Globus pallidus (tissue), 1 donor: ENCODE measurements at places on chromosomes 3 and 15.

DNA sequence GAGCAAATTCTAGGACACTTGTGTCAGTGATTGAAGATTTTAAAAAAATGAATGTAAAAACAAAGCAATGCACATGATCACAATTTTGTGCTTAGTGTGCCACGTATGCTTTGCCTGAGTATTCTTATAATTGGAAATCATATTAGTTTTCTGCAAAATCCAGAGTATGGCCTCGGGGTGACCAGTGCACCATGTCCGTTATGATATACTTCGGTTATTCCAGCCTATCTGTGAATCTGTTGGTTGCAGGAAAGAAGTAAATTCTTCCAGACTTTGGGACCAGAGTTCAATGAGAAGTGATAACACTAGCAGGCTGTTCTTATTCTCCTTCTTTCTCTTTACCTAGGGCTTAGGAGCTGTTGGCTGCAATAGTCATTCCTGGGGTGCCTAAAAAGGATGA is 152.0 kb upstream of the TMC3 start:
- DNase-seq: no peak

GRCh38 chr3:48140936-48141603 is 47.1 kb downstream of the CDC25A start:
- DNase-seq: no peak

- no peak for DNase-seq
Observed at GRCh38 chr3:5497497-5497896, 310.0 kb downstream of the EDEM1 start.

- DNase-seq: no peak
Observed at GRCh38 chr3:13045904-13046568, 27.2 kb downstream of the IQSEC1 start.

DNA sequence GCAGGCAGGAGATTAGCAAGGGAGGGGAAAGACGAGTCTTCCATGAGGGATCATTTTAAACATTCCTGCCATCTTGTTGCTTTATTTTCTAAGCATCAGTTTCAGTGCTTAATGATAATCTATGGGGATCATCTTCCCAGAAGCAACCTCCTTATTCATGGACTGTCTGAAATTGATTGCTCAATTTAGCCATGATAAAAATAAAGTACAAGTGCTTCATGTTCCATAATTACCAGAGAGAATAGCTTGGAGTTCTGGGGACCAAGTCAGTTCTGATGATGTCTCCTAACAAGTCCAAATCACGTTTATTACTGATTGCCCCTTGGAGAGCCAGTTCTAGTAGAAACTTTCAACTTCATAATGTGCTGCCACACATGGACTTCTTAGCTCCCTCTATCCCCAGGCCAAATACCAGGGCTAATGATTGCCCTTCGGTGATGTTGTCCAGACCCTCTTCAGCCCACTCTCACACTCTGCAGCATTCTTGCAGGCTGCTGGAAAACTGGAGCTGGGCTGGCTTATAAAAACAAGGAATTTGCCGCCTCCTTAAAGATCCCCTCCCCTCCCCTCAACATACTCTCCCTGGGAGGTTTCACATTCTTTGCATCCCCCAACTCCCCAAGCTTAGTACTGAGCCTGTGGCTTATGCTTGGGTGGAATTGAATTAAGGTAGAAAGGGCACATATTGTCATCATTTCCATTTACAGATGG is 222.1 kb upstream of the ADAMTS9 start:
- DNase-seq: no peak

DNA sequence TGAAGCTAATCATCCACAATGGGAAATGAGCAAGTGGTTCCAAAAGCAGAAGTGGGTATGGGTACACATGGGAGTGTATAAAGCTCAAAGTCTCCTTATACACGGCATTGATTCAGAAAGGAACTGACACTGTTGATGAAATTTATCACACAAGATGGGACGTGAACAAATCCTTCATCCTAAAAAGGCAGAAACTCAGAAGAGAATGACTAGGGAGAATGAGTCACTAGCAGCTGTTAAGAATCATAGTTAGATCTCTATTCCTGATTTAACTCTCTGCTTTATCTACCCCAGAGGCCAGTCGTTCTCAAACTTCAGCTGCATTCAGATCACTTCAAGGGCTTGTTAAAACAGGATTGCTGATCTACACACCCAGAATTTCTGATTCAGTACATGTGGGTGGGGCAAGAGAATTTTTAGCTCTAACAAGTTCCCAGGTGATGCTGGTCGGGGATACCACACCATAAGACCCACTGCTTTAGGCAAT is 97.7 kb upstream of the PHLDB2 start:
- DNase-seq: no peak

GRCh38 chr3:142787719-142788118 is 63.9 kb downstream of the TRPC1 start:
- DNase-seq: no peak

GRCh38 chr3:154184582-154184981 is 63.4 kb downstream of the ARHGEF26 start:
- no peak for DNase-seq

GRCh38 chr3:63207066-63207590 is 71.0 kb upstream of the SYNPR start:
- no peak for DNase-seq

DNA sequence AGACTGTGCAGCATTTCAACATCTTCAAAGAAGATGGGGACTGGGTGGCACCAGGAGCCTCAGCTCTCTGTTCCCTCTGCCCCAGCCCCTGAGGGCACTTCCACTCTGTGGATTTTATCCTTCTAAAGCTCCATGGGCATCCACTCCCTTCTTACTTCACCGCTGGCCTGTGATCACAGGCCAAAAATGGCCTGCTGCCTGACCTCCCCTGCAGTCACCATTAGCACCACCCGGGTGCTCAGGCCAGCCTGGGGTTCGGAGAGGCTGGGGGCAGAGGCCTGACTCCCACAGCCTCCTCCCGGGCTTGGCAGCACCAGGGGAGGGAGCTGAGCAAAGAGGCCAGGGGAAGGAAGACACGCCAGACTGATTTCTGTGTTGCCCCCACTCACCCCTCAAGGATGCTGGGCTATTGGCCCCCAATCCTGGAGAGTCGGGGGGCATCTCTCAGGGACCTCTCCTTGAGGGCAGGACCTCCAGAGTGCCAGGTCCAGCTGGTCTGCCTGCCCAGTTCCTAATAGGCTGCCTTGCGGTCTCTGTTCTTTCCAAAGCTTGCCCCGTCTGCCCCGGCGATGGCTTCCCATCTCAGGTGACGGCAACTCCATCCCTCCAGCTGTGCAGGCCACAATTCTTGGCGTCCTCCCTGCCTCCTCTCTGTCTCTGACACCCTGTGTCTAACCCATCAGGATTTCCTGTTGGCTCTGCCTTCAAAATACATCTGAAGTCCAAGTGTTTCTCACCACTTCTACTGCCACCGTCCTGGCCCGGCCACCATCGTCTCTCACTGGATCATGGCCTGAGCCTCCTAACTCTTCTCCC is 67.1 kb downstream of the EXOG start:
- no peak for DNase-seq

DNA sequence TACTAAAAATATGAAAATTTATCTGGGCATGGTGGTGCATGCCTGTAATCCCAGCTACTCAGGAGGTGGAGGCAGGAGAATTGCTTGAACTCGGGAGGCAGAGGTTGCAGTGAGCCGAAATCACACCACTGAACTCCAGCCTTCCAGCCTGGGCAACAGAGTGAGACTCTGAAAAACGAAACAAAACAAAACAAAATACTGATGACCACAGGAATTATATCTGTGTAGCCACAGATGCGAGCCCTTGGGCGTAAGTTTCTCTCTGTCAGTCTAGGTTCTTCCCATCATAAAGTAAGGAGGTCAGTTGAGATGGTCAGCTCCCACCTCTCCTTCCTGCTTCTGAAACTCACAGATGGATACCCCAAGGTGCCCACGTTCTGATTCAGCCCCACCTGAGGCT is 37.7 kb upstream of the CFAP161 start:
- DNase-seq: no peak

GRCh38 chr3:110568246-110568645 is 503.4 kb upstream of the NECTIN3 start:
- DNase-seq: no peak

DNA sequence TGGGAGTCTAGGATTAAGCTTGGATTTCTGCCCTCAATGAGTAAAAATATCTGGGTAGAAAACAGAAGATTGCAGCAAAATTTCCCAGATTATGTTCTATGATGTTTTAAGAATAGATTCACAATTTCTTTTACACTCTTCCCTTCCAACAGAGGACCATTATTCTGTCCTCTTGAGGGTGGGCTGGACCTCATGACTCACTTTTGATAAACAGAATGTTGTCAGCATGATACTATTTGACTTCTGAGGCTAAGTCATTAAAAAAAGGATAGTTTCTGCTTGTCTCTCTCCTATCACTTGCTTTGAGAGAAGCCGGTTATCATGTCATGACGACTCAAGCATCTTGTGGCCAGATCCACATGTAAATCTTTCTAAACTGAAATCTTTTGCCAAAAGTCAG is 396.2 kb upstream of the CDIN1 start:
- no peak for DNase-seq

DNA sequence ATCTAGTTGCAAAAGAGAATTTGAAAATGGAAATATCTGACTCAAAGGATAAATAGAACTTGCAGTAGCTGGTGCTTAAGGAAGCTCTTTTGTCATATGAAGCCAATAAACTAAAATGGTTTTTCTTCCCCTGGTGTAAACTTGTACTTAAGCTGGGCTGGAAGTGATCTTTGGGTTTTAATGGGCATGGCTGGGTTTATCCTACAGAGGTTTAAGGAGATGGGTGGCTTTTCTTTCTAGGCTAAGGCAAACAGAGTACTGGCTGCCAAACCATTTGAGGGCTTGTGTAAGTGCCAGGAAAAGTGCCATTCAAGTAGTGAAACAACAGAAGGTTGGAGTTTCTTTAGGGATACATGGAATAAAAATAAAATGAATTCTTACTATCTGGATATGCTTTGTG is 12.1 kb upstream of the UTS2B start:
- DNase-seq: no peak

- DNase-seq: peak; percentile 54
Observed at GRCh38 chr3:4977001-4977852, 2.0 kb upstream of the BHLHE40 start.

- no peak for DNase-seq
Observed at GRCh38 chr3:128610451-128611070, 40.1 kb downstream of the RPN1 start.

GRCh38 chr3:159831466-159831865 is 157.2 kb upstream of the IL12A start:
- no peak for DNase-seq

DNA sequence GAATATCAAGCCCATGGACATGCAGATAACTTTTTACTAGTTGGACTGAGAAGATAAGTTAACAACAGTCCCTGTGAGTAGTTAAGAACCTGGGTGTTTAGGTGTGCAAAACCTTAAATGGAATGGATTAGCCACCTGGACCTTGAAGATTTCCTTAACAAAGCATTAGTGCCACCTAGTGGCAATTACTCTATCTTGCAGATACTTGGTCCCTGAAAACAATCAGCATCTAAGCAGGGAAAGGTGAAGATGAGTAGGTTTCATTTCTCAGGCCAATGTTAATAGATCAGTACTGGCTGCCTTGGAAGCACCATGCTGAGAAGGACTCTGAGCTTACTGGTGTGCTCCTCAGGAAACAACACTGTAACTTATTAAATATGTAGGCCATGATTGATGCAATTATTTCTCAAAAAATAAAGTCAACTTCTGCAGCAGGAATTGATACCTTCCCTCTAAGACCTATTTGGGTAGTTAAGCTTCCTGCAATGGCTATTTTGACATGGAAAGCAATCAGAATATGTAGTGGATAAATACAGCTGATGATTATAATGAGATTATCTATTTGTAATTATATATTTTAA is 329.4 kb downstream of the TBC1D5 start:
- peak; percentile 51 for DNase-seq

- no peak for DNase-seq
Observed at GRCh38 chr3:116200956-116201690, 244.2 kb downstream of the LSAMP start.

GRCh38 chr3:20147361-20147760 is 38.6 kb downstream of the SGO1 start:
- no peak for DNase-seq

- no peak for DNase-seq
Observed at GRCh38 chr15:74381481-74381880, 14.0 kb upstream of the CYP11A1 start.

DNA sequence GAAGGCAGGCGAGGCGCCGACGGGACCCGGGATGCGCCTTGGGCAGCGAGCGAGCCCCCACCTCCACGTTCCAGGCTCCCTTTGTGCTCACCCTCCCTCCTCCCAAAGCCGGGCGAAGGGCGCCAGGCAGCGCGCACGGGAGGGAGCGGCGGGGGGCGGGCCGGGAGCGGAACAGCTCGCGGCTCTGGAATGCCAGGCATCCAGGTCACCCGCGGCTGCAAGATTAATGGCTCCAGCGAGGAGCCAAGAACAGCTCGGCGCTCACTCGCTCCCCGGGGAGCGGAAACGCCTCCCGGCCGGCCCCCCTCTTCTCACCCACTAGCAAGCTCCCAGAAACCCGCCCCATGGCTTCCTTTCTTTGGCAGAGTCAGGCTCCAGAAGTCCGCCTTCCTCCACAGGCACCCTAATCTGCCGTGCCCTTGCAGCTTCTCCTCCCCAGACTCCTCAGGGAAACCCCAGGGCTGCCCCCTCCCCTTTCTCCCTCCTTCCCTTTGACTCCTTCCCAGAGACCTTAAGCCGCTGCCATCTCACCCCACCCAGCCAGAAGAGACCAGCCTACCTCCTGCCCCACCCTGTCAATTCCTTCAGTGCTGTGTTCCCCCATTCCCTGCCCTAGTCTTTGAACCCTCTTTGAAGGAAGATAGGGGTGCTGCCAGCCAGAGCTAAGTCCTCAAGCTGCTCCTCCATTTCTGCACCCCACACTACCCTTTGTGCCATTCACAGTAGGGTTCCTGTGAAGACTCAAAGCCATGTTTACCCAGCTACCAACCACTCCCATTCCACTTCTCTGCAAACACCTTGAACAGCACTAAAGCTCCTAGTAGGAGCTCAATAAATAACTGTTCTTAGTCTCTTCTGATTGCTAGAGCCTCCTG is 9.9 kb downstream of the AMOTL2 start:
- DNase-seq: peak; percentile 89

- DNase-seq: no peak
Observed at GRCh38 chr3:100009276-100010086, 104.8 kb downstream of the FILIP1L start.

DNA sequence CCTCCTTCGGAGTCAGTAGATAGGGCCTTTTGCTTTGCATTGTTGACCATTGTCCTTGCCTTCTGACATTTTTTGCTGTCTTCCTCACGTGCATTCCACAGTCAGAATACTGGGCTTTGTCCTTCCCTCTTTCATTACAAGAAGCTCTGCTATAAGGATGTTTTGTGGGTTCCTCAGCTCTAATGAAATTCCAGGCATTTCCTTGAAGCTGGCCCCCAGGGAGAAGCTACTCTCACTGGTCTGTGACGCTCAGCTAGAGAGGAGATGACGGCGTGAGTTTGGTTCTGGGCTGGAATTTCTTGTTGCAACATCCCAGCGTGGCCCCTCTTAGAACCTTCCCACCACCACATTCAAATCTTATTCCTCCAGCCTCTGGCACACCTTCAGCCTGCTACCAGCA is 210.2 kb downstream of the TJP1 start:
- DNase-seq: no peak

- DNase-seq: no peak
Observed at GRCh38 chr3:128970740-128971047, 23.2 kb downstream of the CFAP92 start.
